ENCODE measurements at places on chromosomes 3 and 15. TPM values are rescaled to one million over a fixed set of nuclear protein-coding genes. Genes with fewer than 3 reads are reported as not detected.

DNA sequence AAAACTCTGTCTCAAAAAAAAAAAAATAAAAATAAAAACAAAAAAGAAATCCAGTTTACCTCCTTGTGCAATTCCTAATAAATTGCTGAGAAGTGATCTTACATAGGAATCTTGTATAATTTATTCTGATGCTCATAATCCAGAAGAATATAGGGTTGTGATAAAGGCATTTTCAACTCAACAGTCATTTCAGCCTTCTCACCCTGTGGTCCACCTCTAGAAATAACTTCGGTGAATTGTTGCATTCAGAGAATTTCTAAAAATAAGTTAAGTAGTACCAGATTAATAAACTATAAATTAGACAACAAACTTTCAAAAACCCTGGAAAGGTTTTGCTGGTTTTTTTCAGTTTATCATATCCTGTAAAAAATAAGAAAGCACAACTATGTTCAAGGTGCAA is 20.2 kb downstream of the RAF1 start:
- DNase-seq: no peak

GRCh38 chr3:127970966-127971592 is 56.0 kb downstream of the KBTBD12 start:
- peak; percentile 54 for DNase-seq

DNA sequence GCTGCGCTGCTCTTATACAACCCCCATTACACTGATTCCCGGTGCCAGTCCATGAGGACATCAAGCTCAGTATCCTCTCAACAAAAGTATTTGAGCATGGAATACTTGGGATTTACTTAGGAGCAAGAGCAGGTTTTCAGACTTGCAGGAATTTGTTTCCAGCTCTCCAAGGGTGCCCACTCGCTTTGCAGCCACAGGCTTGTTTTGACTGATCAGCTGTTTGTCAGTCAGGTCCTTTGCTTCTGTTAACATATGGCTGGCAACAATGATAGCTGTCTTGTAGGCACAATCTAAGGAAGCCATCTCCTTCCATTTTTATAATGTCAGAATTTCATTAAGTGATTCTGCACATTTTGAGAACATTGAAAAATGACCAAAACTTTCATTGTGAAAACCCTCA is 38.2 kb upstream of the MCF2L2 start:
- no peak for DNase-seq

- DNase-seq: peak; percentile 61
Measured at GRCh38 chr3:4507024-4507596, 14.0 kb downstream of the ITPR1 start.

- DNase-seq: peak; percentile 47
Measured at GRCh38 chr15:64532521-64533315, 72.3 kb downstream of the ZNF609 start.

GRCh38 chr15:59340325-59340724 is 32.3 kb downstream of the MYO1E start:
- DNase-seq: peak; percentile 34

DNA sequence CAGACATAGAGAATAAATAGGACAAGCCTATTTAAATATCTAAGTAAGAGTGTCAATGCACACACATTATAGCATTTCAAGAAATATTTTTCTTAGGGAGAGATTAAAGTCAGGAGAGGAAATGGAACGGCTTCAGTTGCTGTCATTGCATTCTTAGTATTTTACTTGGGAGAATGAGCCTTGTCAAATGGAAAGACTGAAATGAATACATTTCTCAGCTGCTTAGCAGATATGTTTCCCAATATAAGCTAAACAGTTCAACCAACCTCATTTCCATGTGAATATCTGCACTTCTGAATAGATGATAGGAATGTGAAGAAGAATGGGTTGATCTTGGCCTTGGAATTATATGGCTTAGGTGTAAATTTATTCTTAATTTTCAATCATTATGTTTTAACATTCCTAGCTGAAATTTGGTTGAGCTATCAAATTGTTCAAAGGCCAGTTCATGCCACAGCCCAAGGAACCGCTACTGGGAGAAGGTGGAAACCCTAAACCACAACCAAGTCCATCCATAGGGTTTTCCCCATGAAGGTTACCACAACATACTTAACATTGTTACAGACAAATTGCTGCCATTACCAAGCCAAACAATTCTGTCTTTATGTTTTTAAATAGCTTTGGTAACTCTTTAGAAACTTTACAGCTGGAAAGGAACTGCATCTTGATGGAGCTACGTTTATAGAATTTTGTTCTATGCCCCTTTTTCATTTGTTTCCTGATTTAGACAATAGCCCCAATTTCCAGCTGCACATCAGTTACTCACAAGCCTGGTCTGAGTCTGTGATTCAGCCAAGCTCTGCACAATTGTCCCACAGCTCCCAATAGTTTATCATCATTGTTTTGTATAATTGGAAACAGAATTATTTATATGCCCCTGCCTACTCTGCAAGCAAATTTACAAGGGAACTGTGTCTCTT is 459.6 kb downstream of the MECOM start:
- DNase-seq: no peak

GRCh38 chr3:117488983-117489382 is 779.4 kb downstream of the TUSC7 start:
- no peak for DNase-seq

DNA sequence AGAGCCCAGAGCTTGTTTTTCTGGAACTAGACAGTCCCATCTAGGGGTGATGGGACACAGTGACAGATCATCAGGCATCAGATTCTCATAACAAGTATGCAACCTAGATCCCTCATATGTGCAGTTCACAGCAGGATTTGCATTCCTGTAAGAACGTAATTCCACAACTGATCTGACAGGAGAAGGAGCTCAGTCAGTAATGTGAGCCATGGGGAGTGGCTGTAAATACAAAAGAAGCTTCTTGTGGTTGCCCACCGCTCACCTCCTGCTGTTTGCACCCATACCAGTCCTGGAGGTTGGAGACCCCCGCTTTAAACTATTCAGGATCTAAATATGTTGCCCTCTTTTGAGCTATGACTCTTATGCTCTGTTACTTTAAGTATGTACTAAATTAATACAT is 167.3 kb downstream of the ALCAM start:
- DNase-seq: no peak

- peak; percentile 8 for DNase-seq
Measured at GRCh38 chr15:91537856-91538255, 315.7 kb upstream of the SLCO3A1 start.

DNA sequence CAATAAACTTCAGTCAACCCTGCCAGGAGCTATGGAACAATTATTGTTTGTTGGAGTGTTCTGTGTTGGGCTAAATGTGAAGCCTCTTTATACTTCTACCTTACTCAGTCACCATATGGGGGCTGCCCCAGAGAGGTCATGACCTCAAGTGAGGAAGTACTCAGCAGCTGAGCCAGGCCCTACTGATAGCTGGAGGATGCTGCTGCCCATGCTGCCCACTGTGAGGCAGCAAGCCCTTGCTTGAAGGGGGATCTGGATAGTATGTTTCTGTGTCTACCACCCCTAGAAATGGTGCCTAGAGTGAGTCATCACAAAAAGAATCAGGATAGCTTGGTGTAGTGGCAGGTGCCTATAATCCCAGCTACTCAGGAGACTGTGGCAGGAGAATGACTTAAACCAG is 4.5 kb upstream of the RPL24 start:
- DNase-seq: no peak

- DNase-seq: no peak
Measured at GRCh38 chr3:175916191-175916934, 1057.2 kb downstream of the NAALADL2 start.

- DNase-seq: no peak
Measured at GRCh38 chr15:74545086-74545485, 4.1 kb downstream of the ARID3B start.

- no peak for DNase-seq
Measured at GRCh38 chr3:134054881-134055280, 25.2 kb upstream of the SLCO2A1 start.

GRCh38 chr3:195184716-195185421 is 86.1 kb downstream of the XXYLT1 start:
- peak; percentile 69 for DNase-seq

GRCh38 chr15:56939257-56939656 is 20.8 kb downstream of the TCF12 start:
- DNase-seq: no peak

DNA sequence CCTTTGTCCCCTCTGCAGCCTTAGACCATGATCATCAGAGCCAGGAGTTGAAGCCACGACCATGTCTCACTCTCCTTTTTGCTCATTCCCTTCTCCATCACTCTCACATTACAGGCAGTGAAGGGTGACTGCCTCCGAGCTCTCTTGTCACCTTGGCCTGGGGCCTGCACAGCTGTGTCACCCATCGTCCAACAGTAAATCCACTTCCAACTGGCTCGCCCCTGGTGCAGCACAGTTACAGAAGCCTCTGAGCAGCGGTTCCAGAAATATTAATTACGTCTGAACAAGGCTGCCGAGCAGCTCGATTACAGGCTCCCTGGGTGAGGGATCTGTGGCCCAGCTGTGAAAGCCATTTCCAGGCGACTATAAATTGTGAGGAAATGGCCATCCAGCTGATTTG is 528.2 kb downstream of the NR2F2 start:
- DNase-seq: no peak

DNA sequence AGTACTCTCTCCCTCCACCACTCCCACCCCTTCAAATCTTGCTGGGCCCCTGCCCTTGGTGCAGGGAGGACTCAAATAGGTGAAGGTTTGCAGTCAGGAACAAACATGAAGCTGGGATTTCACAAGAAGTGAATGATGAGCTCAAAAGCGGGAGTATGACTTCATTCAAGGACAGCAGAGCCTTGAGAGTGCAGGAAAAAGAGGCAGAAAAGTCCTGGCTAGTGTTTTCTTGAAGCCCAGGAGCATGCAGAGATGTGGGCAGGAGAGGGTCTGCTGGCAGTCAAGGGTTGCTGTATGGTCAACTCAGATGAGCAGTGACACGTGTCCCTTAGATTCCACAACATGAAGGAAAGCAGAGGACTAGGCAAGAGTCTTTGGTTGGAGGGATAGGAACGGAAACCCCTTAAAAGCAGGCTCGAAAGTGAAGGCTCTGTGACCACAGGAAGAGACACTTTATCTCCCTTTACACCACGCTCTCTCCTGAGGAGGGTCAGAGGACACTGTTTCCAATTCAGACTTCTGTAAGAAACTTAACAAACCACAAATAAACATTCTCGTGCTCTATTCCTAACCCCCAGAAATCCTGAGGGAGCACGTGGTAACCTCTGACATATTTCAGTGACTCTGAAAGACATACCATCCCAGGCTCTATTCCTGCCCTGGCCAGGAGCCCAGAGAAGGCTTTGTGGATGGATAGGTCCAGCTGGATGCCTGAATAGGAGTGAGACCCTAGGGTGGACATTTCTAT is 168.0 kb upstream of the NDN start:
- no peak for DNase-seq

DNA sequence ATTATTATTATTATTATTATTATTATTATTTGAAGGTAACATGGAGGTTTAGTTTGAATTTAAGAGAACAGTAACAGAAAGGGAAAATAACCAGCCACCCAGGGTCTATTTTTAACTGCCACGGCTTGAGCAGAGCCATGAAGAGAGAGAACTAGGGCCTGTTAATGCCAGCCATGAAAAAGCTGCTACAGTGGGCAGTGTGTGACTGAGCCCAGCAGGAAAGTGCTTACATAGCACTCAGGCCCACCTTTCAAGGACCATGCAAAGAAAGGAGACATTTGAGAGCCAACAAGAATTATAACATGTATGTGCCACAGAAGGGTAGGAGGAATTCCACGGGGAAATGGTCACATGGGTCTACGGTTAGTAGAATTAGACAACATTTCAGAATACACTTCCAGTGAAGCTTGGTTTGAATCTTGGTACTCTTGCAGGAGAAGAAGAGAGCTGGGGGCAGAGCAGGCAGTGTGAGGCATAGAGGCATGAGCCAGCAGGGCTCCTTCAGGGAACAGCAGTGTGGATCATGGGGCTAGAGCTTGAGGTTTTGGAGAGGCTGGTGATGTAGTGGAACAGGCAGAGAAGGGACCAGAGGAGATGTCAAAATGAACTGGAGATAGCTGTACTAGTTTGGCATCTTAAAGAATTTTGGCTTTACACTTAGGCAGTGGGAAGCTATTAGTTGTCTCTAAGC is 140.7 kb downstream of the CMSS1 start:
- no peak for DNase-seq

DNA sequence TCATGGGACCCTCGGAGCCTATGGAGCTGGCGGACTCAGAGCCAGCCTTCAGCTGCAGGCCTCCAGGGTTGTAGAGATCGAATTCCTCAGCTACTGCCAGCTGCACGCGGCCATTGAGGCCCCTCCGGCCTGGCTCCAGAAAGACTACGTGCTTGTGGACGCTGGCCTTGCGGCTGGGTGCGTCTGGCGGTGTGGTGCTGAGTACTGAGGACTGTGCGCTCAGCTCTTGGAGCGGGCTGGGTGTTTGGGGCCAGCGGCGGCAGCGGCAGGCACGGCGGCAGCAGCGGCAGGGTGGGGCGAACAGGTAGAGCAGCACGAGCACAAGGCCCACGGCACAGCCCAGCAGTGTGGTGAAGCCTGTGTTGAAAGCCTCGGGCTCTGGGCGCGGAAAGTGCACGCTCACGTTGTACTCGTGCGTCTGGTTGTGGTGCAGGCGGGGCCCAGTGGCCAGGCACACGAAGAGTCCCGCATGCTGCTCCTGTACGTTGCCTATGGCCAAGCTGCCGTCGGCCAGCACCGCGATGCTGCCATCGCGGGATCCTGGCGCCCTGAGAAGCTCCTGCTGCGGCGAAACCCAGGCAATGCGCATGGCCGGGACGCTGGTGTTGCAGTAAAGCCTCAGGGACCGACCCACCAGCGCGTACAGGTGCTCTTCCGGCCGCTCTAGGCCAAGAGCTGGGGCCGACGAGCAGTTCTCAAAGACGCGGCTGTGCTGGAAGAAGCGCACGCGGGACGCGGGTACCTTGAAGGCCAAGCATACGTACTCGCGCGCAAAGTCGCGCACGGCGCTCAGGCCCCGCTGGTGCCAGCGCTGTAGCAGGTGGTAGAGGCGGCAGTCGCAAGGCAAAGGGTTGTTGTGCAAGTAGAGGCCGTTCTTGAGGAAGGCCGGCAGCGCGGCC is 1.3 kb downstream of the AMIGO3 start:
- no peak for DNase-seq

DNA sequence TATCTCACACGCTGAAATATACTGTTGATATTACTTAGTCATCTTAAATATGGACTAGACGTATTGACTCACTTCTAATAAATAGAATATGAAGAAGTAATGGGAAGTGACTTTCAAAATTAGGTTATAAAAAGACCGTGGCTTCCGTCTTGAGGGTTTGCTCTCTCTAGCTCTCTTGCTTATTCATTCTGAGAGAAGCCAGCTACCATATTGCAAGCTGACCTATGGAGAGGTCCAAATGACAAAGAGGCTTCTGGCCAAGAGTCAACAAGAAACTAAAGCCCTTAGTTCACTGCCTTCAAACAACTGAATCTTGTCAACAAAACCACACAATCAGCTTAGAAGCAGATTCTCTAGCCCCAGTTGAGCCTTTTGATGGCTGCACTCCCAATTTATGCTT is 46.1 kb downstream of the SLC9C1 start:
- no peak for DNase-seq

GRCh38 chr3:148937467-148938255 is 53.7 kb upstream of the GYG1 start:
- DNase-seq: no peak

GRCh38 chr3:107221856-107222255 is 155.4 kb upstream of the CCDC54 start:
- DNase-seq: peak; percentile 61

The CCDC9B gene
- 40.3 TPM for total RNA-seq

The GUCA1C gene
- total RNA-seq: not detected

The PROS1 gene
- total RNA-seq: 12.1 TPM

The GOLGA8T gene
- under 0.01 TPM for total RNA-seq

The DISP2 gene
- under 0.01 TPM for total RNA-seq

The SPATA12 gene
- total RNA-seq: not detected

The FETUB gene
- total RNA-seq: not detected

The GATM gene
- 0.32 TPM for total RNA-seq

The UTS2B gene
- total RNA-seq: 0.86 TPM

The KCNMB3 gene
- total RNA-seq: 1.3 TPM

The MAPKBP1 gene
- 36.7 TPM for total RNA-seq

The SPPL2A gene
- total RNA-seq: 75.6 TPM

The HAPLN3 gene
- 8.1 TPM for total RNA-seq
